ENCODE measurements at places on chromosomes 2 and 18.
A peak's percentile ranks its signal among the peaks of the same experiment; 100 is the strongest.

GRCh38 chr2:26399771-26400376 is 1.8 kb upstream of the DRC1 start:
- DNase-seq, result no peak

- DNase-seq, result no peak
Measured at GRCh38 chr2:173806761-173807160, 158.4 kb downstream of the SP3 start.

- DNase-seq, result no peak
Measured at GRCh38 chr18:8020132-8020846, 453.2 kb downstream of the PTPRM start.

DNA sequence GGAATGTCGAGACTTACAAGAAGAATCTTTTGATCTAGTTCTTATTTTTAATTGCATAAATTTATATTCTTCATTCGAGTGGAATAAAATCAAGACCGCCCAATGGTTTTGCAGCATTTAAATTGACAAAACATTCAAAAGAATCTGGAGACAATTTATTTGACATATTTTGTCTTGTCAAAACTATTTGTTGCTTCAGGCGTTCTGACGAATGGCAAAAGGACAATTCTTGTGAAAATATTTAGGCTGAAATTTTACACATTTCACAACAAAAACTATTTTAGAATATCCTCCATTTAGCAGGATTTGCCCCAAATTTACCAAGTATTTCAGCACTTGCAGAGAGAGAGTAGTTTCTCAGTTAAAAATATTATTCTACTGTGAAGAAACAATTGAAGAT is 41.7 kb downstream of the PRKRA start:
- no peak for DNase-seq

GRCh38 chr18:79772108-79772864 is 25.5 kb upstream of the KCNG2 start:
- no peak for DNase-seq

DNA sequence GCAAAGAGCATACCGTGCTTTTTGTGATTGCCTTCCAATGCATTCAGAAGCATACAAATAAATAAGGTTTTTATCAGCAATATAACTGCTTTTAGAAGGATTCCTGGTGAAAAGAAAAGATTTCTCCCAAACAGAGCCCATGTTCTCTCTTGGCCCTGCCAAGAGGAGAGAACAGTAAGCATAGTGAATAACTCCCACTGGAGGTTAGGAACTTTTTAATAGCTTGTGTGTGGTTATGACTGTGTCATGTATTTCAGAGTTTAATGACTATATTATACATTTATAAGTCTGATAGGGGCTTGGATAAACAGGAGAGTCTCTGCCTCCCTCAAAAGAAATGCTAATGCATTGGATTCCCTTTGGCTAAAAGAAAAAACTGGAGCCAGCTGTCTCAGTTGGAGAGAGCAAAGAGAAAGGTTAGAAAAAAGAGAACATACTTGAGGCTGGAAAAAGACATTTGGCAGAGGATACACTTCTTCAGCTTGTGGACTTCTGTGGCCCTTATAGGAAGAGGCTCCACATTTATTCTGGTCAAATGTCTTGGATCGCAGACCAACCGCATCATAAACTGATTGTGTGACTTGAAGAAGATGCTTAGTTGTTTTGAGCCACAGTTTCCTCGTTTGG is 63.0 kb upstream of the SPRED2 start:
- no peak for DNase-seq

DNA sequence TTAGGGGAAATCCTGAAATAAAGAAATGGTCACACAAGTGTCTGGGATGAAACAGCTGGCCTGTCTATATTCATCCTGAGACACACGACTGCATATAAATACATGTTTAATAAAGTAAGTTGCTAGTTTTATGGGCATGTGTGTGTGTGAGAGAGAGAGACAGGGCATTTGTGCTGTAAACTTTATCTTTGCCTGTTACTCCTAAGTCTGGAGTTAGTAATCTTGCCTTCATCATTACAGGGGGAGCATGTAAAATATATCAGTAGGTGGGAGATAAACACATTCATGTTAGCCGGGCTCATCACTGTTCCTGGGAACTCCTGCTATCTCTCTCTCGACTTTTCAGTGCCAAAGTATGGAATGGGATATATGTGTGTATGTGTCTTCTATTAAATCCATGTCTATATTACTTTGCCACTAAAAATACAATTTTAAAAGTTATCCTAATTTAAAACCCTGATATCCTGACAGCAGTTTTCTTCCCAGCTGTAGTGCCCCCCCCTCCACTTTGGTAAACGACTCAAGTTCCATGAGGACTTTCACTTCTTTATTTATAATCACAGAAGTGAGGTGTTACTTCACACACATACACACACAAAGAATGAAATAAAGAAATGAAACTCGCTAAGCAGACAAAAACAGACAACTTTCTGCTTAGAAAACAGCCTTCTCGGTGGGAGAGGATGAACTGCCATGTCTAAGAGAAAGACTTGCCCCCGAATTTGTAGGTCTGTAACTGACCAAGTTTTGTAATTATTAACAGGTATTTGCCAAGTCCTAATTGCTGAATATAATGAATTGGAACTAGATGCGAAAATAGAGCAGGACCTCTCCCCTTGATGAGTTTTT is 947 bp downstream of the ZEB2 start:
- no peak for DNase-seq

DNA sequence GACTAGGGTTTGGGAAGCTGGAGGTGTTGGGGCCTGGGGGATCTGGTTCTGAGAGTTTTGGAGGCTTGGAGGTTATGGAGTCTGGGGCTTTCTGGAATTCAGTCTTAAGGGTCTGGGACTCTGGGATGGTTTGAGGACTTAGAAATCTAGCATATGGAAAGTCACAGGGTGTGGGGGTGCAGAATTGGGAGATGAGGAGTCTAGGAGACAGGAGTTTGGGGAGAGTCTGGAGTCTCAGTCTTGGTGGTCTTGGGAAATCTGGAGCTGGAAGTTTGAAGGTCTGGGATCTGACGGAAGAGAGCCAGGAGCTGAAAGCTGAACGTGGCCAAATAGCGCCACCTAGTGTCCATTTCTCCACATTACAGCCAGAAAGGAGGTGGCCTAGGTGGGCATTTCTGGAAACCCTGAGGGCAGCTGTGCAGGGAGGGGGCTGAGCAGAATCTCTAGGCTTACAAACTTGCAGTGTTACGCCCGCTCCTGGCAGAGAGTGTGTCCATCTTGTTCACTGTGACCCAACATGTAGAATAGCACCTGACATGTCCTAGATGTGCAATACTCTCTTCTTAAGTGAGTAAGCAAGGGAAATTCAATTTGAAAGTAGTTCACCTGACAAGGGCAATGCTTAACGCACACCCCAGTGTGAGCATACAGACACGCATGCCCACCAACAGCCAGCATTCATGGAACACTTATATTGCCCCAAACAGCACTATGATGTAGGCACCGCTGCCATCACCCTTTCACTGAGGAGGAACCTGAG is 204.8 kb downstream of the TFCP2L1 start:
- peak; percentile 80 for DNase-seq

DNA sequence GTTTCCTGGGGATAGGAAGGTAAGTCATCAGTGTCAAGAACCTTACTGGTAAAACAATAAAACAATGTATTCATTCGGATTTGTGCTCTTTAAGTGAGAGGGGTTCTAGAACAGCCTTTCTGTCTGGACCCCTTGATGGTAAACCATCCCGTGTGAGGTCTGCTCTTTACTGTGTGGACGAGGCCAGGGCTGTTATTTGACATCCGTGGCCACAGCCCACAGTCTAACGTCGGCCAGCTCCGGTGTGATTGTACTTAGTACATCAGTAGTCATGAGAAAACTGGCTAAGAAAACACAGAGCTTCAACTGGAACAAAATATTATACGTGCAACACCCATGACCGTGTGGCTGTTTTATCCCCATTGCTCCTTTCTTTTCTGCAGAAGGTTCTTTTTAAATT is 62.0 kb downstream of the SLC35F5 start:
- DNase-seq, result no peak

DNA sequence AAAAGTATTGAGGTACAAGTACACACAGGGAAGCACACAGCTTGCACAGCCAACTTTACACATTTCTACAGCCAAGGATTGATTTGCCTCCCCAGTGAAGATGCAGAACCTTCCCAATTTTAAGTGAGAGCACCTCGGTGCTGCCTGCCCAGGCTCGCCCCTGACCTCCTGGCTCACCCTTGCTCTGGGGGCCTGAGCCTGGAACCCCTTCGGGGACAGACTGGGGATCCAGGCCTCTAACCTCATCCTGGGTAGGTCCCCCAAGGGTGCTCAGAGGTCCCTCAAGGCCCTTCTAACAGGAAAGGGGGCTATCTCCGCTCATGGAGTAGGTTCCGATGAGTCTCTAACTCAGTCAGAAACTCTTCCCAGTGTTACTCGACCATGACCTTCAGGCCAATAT is 53.1 kb downstream of the BCL2L11 start:
- DNase-seq, result no peak

DNA sequence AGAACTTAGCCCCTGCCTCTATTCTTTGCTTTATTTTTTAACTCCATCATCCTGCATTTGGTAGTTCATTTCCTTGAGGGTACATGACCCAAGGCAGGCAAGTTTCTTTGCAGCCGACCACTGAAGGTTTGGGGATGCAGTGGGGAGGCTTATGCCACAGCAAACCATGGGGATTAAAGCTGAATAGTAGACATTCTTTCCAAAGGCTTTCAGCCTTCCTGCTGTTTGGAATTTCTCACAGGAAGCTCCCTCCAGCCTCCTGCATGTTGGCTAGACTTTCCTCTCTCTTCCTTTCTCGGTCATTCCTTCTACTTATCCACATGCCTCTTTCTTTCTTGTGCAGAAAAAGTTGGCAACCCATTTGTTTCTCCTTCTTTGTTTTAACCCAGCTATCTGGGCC is 77.3 kb downstream of the SOCS6 start:
- DNase-seq, result peak; percentile 43

DNA sequence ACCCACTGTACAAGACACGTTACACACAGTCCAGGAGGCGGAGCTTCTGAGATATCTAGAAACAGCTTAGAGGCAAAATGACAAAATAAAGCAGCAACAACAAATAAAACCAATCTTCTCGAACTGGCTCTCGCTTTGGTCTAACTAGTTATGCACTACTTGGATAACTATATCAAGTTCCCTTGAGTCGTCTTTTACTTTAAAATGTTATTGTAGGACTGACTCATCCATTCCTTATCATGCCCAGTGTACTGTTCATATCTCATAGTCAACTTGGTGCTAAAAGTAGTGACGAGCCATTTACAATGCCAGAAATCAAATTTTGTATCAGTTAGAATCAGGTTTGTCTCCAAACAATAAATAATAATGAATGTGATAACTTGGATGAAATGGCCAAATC is 102.5 kb upstream of the SLC35G4 start:
- no peak for DNase-seq

DNA sequence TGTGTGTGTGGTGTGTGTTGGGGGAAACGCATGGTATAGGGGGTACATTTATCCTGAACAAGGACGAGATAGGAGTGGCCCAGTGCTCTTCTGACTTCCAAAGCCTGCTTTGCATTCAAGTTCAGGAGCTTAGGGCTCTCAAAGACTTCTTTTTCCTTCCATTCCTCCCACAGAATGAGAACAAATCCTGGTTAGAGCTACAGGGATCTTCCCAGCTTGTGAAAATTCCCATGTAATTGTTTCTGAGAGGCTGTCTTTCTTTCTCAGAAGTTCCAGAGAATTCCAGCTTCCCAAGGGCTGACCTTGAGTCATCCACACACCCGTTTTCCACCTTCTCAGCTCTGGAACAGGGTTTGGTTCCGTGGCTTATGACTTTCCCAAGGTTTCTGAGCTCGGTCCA is 38.9 kb downstream of the FASTKD2 start:
- no peak for DNase-seq

DNA sequence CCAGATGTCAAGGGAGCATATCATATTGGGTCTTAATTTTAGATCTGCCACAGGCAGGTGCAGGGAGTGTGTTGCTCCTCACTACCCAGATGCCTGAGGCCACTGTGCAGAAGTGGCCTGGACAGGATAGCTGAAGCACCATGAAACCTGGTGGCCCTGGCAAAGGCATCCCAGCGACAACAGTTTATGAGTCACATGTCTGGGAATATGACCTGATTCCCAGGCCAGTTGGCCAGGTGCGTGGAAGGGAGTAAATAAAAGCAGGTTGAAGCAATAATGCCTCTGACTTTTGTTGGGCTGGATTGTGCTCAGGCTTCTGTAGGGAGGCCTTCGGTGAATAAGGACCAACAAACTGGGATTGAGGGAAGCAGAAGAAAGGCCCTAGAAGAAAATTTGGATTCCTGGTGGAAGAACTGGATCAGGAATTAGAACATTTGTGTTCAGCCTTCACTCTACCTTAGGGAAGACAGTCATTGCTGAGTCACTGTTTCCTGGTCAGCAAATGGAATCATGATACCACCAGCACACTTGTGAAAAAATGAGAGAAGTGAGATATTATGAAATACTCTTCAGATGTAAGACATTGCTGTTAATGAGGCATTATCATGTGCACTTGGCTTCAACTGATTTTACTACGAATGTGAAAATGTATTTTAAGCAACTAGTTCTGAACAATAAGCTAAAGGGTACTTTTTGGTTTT is 78.4 kb upstream of the ZNF516 start:
- DNase-seq, result no peak

DNA sequence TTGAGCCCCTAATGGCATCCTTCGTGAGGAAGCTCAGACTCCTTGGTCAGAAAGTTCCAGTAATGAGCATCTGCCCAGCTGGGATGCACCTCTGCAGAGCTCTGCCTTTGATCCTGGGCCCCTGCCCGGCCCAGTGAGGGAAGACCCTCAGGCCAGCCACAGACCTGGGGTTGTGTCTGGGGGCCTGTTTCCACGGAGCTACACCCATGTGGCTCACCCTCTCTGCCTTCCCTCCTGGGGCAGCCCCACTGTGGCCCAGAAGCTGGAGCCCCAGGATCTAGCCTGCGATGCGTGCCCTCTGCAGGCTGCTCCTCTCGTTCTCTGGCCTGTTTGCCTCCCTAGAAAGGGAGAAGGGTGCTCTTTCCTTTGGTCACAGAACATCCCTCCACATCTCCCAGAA is 9.8 kb downstream of the KCNF1 start:
- no peak for DNase-seq

DNA sequence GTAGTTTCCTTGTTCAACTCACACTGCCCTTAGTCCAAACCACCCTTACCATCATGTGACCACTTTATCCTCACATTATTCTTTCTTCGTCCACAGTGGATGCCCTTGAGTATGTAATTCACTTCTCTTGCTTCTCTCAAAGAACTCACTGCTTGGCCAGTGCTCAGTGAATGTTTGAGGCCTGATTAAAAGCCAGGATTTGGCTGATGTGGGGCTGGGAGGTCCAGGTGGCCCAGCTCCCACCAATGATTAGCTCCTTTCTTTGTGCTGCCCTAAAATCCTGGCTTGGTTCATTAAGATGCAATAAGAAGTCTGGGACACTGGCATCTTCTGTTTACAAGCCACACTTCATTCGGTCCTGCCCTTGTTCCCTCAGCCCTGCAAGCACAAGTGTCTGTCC is 97.8 kb upstream of the CELF4 start:
- no peak for DNase-seq

GRCh38 chr2:23507267-23508065 is 122.5 kb downstream of the KLHL29 start:
- DNase-seq, result no peak
